HFFc6 (cell line): ENCODE measurements at places on chromosomes 1 and 21. TPM values are rescaled to one million over a fixed set of nuclear protein-coding genes. Genes with fewer than 3 reads are reported as not detected.

Gene LCE1D
- not detected in 3 replicates for total RNA-seq

- peaks cover 15% of the 10 kb centered on the region; the same call in 1 of the 2 replicates for H3K4me1 ChIP-seq
- H3K27me3 ChIP-seq, result no peaks in the 10 kb centered on the region
- no peak overlapping the region for H3K4me3 ChIP-seq
- no peak for DNase-seq
- no peak overlapping the region for H3K27ac ChIP-seq
- H3K36me3 ChIP-seq, result no peaks in the 10 kb centered on the region
Measured at GRCh38 chr1:61241411-61241838, 159.1 kb downstream of the NFIA start.

- H3K4me1 ChIP-seq, result peaks cover 32% of the 10 kb centered on the region
- no peak overlapping the region for H3K4me3 ChIP-seq
- H3K36me3 ChIP-seq, result no peaks in the 10 kb centered on the region
- H3K27ac ChIP-seq, result no peak overlapping the region
- peaks cover 5% of the 10 kb centered on the region; the same call in 1 of the 2 replicates for H3K27me3 ChIP-seq
- DNase-seq, result no peak
Measured at GRCh38 chr1:25033828-25034705, 104.0 kb upstream of the RUNX3 start.

Gene BRDT
- total RNA-seq, result not detected in 3 replicates

DNA sequence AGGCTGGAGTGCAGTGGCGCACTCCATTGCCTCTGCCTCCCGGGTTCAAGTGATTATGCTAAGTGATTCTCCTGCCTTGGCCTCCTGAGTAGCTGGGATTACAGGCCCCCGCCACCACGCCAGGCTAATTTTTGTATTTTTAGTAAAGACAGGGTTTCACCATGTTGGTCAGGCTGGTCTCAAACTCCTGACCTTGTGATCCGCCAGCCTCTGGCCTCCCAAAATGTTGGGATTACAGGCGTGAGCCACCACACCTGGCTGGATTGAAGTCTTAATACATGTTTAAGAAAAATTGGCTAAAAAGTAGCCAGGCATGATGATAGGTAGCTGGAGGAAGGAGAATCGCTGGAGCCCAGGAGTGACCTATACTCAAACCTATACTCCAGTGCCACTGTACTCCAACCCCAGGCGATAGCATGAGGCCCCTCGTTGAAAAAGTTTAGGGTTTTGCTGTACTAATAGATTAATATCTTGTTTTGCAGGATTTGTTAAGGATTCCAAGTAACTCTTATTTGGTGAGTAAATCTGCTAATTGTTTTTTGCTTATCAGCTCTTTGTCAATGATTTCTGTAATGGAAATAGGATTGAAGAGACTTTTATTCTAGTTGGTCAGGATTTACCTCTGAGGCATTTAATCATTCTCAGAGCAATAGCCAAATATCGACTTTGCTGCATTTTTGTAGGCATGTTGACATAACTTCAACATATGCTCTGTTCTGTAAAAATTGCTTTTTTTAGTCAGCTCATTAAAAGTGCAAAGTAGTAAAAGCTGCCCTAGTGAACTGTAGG lies 2.0 kb downstream of the RCC1 start:
- peak overlapping the region; percentile 97 for H3K4me3 ChIP-seq
- no peak for DNase-seq
- peaks cover 50% of the 10 kb centered on the region for H3K4me1 ChIP-seq
- peaks cover 74% of the 10 kb centered on the region for H3K36me3 ChIP-seq

Gene FALEC
- total RNA-seq, result 0.82 TPM in 1 of 3 replicates, not detected in the others

Gene TNFRSF1B
- total RNA-seq, result 0.25 to 0.60 TPM (median 0.43 TPM) in 3 replicates

Gene AADACL4
- total RNA-seq, result not detected in 3 replicates

Gene WDR64
- total RNA-seq, result not detected in 3 replicates

DNA sequence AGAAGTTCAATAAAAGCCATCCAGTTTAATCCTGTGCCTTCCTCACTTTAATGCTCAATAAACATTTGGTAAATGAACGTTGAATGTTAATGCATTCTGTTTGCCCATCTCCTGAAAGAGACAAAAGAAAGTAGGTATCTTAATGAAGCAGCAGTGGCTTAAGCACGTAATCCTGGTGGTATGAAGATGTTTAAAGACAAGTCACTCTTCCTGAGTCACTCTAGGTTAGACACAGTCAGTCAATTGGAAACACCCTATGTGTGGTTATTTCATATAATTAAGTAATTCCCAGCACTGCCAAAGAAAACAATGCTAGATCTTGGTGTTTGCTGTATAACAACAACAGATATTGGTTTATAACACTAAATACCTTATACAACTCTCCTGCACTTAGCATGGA lies 334.0 kb upstream of the FMN2 start:
- H3K27ac ChIP-seq, result no peak overlapping the region
- peaks cover 5% of the 10 kb centered on the region; the same call in 1 of the 2 replicates for H3K36me3 ChIP-seq
- H3K4me3 ChIP-seq, result no peak overlapping the region
- peaks cover 5% of the 10 kb centered on the region; the same call in 1 of the 2 replicates for H3K4me1 ChIP-seq
- H3K27me3 ChIP-seq, result no peaks in the 10 kb centered on the region; the same call in 1 of the 2 replicates
- DNase-seq, result no peak

DNA sequence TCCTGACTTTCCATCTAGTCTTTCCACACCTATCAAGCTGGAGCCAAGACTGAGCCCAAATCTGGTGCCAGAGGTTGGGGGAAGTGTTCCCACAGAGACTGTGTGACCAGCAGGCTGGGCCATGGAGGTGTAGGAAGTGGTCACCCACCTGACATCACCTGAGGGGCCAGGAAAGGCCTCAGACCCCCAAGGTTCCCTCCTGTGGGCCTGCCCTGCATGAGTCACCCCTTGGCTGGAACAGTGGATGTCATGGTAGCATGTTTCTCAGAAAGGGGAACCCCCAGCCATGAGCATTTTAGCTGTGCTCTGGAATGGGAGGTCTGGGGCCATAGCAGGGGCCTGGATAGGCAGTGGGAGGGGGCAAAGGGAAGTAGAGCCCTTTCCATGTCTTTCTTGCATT lies 5.7 kb upstream of the TNFRSF8 start:
- no peak overlapping the region for H3K4me3 ChIP-seq
- H3K27me3 ChIP-seq, result peaks cover 8% of the 10 kb centered on the region
- no peak for DNase-seq
- no peaks in the 10 kb centered on the region for H3K36me3 ChIP-seq

- no peaks in the 10 kb centered on the region for H3K36me3 ChIP-seq
- peak; percentile 24 for DNase-seq
- no peaks in the 10 kb centered on the region for H3K27me3 ChIP-seq
- no peak overlapping the region for H3K27ac ChIP-seq
- peaks cover 33% of the 10 kb centered on the region for H3K4me1 ChIP-seq
Measured at GRCh38 chr1:84406346-84406861, 8.1 kb downstream of the DNASE2B start.
